SJCRH30 (cell line): ENCODE measurements at places on chromosomes 4 and X. TPM values are rescaled to one million over a fixed set of nuclear protein-coding genes. Genes with fewer than 3 reads are reported as not detected.
A peak's percentile ranks its signal among the peaks of the same experiment; 100 is the strongest.

DNA sequence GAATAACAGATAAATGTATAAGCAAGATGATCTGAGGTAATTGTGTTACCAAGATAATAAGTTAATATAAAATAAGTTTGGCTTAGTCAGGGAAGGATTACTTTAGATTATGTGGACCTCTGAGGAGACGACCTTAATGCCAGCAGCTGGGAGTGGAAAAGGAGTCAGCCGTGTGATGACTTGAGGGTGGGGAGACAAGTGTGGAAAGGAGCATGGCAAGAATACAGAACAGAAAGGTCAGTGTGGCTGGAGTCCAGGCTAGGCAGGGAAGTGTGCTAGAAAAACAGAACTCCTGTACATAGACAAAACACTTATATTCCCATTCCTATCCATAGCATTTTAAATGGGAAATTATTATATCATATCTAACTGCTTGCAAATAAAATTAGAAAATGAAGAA, 138.8 kb downstream of the PDLIM5 start:
- H3K27me3 ChIP-seq = no peaks in the 10 kb centered on the region
- no peak for DNase-seq
- H3K4me1 ChIP-seq = no peaks in the 10 kb centered on the region
- H3K36me3 ChIP-seq = no peaks in the 10 kb centered on the region

The ZMAT1 gene
- 0.04 and 0.13 TPM in 2 replicates for total RNA-seq

DNA sequence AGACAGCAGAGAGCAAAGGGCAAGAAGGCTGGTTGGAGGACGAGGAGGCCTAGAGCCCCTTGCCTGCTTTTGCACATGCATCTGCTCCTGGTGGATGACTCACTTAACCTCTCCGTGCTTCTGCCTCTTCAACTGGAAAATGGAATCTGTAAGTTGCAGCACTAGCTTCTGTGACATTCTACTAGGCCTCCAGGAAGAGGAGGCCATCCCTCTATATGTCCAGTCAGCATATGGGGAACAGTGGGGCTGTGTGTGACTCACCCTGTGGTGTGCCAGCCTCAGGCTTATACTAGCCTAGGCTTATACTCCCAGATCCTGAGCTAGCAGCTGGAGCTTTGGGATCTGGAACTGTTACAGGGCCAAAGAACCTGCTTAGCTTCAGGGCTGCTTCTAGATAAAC, 36.0 kb downstream of the RTL9 start:
- H3K36me3 ChIP-seq = no peaks in the 10 kb centered on the region
- peak; percentile 65 for DNase-seq
- H3K27me3 ChIP-seq = no peaks in the 10 kb centered on the region
- H3K4me1 ChIP-seq = peaks cover 9% of the 10 kb centered on the region; the same call in 1 of the 2 replicates
- H3K4me3 ChIP-seq = no peak overlapping the region

The PABPC1L2B gene
- not detected in 2 replicates for total RNA-seq
